ENCODE measurements at places on chromosomes 12 and 14.

DNA sequence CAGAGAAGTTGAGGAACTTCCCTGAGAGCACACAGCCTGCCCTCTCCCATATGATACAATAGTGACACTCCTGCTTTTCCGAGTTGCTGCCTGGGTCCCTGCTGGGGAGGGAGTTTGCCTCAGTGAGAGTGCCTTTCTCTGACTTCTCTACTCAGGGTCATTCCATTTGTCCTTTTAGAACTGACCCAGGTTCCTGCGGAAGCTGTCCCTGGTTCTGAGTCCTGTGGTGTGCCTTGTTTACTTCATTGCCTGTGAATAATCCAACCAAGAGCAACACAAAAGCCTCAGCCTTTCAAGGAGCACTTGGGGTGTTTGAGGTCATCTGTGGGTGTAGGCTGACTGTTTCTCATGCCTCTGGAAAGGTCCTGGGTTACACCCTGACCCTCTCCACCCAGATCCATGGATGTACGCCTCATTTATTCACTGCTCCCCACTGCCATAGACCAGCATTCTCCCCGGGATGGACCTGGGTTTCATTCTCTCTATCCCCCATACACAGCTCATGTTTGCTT lies 13.6 kb downstream of the SERPINA1 start:
- DNase-seq: no peak

DNA sequence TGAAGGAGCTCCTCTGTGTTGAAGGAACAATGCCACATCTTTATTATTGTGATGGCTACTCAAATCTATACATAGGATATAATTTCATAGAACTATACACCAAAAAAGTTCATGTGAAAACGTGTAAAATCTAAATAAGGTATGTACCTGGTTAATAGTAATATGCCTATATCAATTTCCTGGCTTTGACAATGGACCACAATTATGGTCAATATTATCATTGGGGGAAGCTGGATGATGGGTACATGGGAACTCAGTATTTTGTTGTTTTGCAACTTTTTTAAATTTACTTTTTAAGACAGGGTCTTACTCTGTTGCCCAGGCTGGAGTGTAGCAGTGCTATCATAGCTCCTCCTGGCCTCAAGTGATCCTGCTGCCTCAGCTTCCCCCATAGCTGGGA lies 270.7 kb downstream of the TMEM132C start:
- DNase-seq: no peak

GRCh38 chr14:101591121-101591520 lies 29.8 kb downstream of the DIO3 start:
- DNase-seq: no peak

DNA sequence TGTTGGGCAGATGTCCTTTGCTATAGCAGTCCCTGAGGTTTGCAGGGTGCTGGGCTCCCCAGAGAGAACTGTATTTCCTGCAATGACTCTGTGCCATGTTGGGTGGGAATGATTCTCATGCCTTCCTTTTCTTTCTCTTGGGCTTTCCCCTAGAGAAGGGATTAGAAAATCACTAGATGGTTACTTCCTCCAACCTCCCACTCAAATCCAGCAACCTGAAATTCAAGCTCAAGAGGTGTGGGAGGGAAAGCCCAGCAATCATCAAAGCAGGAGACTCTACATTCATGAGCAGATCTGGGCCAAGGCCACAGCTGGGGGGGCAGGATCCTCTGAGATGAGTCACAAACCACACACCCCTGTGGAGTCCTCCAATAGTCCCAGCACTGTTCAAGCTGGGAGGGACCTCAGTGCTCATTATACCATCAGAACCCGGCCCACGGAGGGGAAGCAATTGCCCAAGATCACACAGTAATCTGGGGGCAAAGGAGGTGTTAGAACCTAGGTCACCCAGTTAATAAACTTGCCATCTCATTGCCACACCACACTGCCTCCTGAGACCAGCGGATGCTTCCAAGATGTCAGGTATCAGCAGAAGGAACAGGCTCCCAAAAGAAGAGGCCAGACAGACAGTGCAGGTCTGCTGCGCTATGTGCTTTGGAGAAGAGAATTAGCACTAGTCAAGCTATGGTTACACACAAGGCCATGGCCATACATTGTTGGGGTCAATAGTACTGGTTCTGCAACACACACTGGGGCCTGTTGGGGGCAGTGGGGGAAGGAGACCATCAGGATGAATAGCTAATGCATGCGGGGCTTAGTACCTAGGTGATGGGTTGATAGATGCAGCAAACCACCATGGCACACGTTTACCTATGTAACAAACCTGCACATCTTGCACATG lies 65.7 kb downstream of the TTC9 start:
- no peak for DNase-seq

DNA sequence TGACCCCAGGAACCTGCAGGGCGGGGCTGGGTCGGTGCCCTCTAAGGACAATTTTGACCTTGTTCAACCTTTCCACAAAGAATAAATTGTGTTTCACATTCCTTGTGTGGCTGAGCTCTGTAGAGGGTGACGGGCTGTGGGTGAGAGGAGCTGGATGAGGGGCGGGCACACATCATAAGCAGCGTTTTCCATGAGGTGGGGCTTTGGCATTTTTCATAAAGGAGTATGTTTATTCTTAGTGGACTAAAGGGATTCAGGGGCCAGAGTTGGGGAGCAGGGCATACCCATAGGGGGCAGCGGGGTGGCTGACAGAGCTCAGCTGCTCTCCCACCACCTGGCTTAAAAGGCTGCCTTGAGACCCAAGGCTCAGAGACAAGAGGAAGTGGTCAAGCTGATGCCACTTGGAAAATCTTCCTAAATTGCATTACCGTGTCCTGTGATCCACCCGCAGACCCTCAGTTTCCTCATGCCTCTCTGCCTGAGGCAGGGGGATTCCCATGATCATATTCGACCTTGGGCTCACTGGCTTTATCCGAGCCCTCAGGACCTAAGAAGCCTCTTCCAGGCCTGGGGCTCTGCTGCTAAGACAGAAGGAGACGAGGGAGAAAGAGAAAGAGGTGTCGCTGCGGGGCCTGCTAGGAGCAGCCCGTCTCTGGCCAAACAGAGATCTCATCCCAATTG lies 11.4 kb downstream of the MMP14 start:
- no peak for DNase-seq

DNA sequence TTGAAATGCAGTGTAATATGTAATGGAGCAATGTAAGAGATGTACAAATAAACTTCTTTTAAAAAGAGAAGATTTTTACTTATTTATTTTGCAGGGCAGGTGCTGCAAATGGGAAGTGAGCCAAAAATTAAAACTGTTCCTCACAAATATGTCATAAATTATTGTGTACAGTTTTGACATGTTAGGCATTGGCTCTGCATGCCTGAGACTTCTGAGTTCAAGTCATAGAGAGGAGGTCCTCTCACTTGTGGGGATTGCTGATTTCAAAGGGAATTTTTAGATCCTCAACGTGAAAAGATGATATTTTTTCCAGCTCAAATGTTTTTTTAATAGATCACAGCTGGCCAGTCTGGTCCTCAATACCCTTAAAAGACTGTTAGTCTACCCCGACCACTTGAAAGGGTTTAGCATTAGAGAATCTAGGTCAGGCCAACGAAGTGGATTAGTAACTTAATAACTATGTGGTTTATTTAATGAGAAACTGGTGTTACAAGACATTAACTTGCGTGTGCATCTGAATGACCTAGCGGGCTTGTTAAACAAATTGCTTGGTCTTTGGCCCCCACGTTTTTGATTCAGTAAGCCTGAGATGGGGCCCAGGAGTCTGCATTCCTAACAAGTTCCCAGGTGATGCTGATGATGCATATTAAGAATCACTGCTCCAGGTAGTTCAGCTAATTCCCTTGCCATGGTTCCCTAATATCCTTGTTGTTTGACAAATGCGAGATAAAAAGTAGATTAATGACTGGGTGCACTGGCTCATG lies 30.9 kb upstream of the WDR89 start:
- no peak for DNase-seq

DNA sequence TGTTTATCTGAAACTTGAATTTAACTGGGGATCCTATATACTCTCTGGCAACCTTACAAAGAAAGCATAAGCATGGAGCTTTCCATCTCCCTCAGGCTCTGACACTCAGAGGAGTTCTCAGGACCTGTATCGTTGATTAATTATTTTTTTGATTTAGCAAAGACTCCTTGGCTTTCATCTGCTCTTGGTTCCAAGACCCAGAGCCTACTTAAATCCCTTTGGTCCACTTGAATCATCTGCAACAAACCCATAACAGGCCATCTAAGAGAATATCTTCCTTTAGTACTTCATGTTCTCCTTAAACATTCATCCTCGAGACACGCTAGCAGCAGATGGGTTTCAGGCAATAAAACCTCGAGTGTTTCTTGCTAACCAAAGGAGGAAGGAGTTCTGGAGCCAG lies 85.4 kb downstream of the ZFP36L1 start:
- DNase-seq: no peak

DNA sequence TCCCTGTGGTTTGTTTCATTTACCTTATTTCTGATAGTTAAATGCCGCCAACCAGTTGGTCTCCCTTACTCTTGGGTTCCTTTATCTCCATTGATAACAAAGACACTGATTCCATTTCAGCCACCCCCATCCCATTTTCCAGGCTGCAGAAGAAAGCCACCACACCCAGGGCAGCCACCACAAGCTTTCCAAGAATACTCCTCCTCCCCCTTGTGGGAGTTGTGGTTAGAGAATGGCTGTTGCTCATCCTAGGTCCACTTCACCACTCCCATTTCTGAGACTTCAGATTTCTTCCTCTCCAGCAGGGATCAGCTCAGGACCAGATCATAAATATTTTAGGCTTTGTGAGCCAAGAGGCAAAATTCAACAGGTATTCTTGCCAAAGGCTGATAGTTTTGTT lies 73.9 kb downstream of the ANO4 start:
- no peak for DNase-seq
